ENCODE measurements at places on chromosomes 5 and 9.

DNA sequence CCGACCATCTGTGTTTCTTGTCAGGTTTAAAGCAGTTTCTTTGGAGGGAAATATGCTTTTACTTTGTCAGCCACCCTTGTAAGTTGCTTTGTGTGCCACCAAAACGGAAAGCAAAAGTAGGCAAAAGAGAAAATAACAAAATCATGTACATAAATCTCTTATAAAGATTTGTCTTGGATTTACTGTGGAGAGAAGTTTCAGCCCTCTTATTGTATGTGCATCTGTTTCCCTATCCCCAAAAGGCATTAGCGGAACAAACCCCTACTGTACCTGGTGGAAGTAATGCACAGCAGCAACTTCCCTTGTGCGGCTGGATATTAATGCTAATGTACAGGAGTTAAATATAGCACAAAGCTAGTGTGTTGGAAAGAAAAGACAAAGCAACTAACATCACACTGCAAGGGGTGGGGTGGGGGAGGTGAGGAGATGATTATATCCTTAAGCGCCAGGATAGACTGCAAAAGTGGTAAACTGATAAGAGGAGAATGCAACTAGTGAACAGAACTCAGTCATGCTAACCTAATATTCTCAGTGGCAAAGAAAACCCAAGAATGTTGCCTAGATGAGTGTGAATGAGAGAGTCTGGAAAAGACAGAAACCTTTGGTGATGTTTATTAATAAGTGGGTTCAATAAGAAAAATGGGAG is 396.5 kb upstream of the MEF2C start:
- no peak for DNase-seq

DNA sequence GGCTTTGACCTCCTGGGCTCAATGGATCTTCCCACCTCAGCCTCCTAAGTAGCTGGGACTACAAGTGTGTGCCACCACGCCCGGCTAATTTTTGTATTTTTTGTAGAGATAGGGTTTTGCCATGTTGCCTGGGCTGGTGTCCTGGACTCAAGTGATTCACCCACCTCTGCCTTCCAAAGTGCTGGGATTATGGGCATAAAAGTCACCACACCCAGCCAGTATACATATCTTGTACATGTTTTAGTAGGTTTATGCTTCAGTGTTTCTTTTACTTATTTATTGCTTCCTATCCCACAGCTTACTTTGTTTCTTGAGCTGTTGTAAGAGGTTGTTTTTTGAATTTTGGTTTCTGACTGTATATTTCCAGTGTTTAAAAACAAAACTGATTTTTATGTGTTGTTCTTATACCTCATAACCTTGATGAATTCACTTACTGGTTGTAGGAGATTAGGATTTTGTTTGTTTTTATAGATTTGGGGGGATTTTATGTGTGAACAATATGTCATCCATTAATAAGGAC is 12.9 kb downstream of the FBXW5 start:
- no peak for DNase-seq

GRCh38 chr5:139228201-139228803 is 30.1 kb upstream of the SIL1 start:
- no peak for DNase-seq

DNA sequence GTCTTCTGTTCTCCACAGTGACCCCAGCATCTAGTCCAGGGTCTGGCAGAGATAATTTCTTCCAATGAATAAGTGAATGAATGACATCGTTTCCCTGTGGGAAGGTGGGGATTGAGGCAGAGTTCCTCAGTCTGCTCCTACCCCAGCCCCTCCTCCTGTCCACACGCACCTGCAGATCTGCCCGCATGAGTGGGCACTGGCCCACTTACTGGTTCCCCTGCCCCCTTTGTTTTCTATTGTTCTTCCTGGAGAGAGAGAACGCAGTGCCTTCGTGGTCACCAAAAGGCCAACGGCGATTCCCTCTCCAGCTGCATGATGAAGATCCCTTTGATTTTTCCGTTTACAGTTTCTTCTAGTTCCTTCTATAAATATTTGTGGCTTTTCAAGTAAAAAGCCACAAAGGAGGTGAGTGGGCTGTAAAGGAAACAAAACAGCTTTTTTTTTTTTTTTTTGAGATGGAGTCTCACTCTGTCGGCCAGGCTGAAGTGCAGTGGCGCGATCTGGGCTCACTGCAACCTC is 5.8 kb upstream of the FPGS start:
- no peak for DNase-seq

DNA sequence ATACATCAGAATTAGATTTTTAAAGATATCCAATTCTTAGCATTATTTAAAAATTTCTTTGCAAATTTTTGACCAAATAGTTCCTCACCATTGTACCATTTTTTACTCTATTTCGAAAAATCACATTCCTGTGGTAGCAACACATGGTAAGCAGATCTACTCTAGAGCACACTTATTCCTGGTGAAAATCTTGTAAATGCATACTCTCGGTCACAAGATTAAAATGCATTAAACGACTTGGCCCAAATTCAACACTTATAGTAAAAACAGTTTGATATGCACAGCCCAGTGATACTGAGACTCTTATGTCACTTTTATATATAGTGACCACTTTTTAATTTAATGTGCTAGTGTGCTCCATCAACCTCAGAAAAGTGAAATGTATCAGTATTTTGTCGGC is 208.8 kb upstream of the TARS1 start:
- DNase-seq: no peak

- DNase-seq: no peak
These were observed 336.6 kb upstream of the DAB2 start for GRCh38 chr5:39761199-39761950.

GRCh38 chr9:114090798-114091197 is 8.3 kb downstream of the KIF12 start:
- no peak for DNase-seq

DNA sequence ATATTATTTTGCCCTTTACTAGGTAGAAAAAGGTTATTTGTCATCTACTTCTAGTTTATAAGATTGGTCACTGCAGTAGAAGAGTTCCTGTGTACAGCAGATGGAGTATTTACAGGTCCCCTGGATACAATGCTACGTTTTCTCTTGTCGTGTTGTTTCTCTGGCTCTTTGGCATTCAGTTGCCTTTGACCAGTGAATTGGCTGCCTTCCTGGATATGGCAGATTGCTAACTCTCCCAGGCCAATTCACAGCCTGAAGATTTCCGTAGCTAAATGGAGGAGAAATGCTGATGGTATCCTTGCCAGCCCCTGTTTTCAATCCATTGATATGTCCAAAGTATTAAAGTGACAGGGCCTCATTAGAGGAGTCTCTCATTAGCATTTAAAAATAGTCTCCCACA is 32.5 kb upstream of the GNAQ start:
- DNase-seq: no peak

- DNase-seq: no peak
These were observed 134.0 kb downstream of the PARP8 start for GRCh38 chr5:50800410-50800809.

- no peak for DNase-seq
These were observed 22.1 kb upstream of the LRRC14B start for GRCh38 chr5:169071-169727.
